Left lung (tissue), 14 donors: ENCODE measurements at places on chromosomes 16 and 17. TPM values are rescaled to one million over a fixed set of nuclear protein-coding genes. Genes with fewer than 3 reads are reported as not detected.

- DNase-seq, result no peak
Observed at GRCh38 chr17:47888293-47888692, 7.7 kb upstream of the SP2 start.

- no peak for DNase-seq
Observed at GRCh38 chr16:55577887-55578286, 11.4 kb downstream of the CAPNS2 start.

GRCh38 chr16:10356870-10357842, 28.7 kb upstream of the ATF7IP2 start:
- no peak for DNase-seq

- DNase-seq, result no peak
Observed at GRCh38 chr17:13862346-13862745, 207.0 kb upstream of the COX10 start.

DNA sequence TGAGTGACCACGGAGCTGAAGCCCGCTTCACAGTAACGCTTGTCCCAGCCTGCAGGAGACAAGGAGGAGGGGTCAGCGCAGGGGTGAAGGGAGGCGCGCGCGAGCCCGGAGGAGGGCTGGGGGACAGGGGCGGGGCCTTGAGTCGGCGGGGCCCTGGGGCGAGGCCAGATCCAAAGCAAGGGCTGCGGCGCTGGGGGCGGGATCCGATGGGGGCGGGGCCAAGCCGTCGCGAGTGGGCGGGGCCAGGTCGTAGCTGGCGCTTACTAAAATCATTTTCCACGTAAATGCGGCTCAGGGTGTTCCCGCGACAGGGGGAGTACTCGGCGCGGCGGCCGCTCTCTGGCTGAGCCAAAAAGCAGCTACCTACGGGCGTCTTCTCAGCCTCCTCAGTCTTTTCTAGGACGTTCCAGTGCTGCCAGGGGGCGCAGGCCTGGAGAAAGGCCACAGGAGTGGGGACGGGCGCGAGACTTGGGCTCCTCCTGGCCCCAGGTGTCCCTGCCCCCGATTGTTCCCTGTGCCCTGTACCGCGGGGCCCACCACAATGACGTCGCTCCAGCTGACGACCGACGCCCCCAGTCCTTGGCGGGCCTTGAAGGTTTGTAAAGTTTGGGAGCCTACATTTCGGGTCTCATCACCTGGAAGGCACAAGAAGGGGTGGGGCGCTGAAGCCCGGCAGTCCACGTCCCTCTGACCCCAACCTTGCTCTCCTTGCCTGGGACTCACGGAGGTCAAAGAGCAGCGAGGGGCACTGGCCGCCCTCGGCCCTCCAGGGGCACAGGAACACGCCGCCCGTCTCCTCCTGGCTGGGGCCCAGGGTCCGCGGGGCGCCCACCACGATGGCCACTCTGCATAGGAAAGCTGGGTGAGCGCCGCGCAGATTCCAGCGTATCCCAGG, 3.9 kb downstream of the ITGA2B start:
- peak; percentile 72 for DNase-seq

DNA sequence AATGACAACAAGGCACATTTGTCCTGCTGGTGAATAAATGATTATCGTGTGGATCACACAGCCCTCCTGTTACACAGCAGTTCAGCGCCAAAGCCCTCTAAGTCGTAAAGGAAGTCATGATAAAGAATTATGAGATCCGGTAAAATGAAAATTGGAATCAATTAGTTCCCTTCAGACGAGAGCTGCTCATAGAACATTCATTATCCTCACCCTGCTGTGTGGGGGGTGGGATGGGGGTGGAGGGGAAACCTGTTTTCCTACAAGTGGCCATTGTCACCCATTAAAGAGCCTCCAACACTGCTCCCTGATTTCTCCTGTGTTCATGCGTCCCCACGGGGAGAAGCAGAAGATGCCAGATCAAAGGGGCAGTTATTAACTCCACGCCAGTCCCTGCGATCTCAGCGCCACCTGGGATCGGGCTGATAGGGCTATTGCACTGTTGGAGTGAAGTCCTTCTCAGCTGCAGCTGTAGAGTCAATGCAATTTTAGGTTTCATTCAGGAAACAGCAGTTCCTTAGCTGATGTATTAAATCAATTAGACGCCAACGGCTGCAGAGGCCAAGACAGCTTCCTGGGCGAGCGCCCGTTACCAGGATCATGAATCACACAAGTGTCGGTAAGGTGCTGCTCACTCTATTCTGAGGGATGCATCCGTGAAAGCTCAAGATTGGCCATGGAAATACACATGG, 19.2 kb upstream of the CACNG4 start:
- peak; percentile 3 for DNase-seq

- DNase-seq, result no peak
Observed at GRCh38 chr17:40922239-40922638, 15.2 kb downstream of the KRT23 start.

DNA sequence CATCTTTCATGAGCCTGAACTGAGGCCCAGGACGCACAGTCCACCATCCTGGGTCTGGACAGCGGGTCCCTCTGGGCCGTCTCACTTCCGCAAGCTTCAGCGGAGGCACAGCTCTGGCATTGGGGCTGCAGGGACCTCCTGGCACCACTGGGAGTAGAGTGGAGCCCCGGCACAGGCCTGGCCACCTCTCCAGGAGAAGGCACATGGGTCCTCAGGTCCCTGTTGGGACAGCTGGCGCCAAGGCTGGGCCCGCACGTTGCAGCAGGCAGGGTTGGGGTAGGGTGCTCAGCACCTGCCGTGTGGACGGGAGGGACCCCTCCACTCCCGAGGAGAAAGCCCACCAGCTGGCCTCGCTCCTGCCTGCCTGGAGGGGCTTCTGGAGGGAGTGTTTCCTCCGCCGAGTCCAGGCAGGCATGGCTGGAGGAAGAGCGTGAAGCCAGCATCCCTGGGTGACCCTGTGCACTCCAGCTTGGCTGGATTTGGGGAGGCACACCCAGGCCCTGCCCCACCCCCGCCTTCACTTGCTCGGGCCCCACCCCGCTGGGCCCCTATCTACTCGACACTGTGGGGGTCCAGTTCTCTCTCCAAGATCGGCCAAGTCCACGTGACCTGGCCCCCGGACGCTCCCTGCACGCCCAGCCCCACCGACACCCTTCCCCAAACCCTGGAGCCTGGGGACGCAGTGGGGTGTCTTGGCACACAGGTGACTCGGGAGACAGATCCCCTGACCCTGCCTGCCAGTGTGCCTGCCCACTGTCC, 6.6 kb upstream of the METRNL start:
- DNase-seq, result no peak

DNA sequence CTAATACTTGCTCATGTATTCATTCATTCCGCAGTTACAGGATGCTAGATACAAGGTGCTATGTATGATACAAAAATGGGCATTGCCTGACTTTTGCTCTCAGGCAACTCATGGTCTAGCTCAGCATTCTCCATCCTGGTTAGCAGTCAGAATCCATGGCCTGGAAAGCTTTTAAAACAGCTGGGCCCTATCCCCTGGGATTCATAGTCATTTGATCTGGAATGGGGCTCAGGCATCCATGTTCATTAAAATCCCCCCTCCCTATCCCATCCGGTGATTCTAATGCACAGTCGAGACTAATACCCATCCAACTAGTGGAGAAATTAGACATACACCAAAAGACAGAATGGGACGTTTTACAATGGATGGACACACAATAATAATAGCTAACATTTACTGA, 104.1 kb upstream of the TMEM132E start:
- no peak for DNase-seq

DNA sequence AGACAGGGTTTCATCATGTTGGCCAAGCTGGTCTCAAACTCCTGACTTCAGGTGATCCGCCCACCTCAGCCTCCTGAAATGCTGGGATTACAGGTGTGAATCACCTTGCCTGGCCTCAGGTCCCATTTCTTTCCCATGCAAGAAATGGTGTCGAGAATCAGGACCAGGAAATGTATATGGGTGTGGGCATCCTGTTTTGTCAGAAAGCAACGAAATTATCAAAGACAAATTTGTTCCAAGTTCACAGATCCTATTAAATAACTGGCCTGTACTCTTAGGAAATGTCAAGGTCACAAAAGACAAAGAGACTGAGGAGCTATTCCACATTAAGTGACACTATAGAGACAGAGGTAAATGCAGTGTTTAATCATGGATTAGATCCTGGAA, 17.1 kb upstream of the ST6GALNAC1 start:
- no peak for DNase-seq

GRCh38 chr16:24382762-24383407, 126.8 kb downstream of the CACNG3 start:
- DNase-seq, result no peak

DNA sequence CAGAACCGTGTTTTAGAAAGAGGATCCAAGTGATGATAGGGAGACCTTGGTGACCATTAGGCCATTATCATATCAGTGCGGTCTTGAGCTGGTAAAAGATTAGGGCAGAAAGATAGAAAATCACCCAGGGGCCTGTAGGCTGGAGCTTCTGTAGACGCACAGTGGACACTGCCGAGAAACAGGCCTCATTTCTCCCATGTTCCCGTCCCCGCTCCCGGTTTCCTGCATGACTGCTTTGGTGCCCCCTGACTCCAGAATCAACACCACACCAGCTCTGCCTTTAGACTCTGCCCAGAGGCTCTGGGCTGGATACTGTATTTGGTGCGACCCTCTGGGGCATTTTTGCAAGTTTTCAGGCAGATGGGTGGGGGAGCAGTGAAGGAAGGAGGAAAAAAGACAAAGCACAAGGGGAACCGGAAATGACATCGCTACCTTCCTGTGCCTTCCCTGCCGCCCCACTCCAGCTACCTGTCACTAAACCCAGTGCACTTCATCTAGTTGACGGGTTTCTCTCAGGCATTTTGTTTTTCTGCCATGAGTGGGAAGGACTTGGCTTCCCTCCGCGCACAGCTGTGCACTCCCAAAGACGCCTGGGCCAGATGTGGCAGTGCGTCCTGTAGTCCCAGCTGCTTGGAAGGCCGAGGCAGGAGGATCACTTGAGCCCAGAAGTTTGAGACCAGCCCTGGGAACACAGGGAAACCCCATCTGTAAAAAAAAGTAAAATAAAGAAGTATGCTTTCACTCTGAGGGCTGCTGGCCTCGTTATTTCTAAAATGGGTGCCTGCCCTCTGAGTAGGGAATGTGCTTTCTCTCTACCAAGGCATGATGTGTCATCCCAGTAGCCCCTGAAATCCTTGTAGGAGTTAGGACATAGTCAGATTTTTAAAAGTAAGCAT, 214.1 kb downstream of the RPTOR start:
- DNase-seq, result no peak

TP53TG3F gene
- polyA plus RNA-seq, result not detected

BEAN1 gene
- 12.4 TPM for polyA plus RNA-seq

CIITA gene
- polyA plus RNA-seq, result 2.6 TPM

KRT9 gene
- polyA plus RNA-seq, result not detected

NTN3 gene
- polyA plus RNA-seq, result 3.6 TPM

CEP295NL gene
- polyA plus RNA-seq, result 1.6 TPM

PIRT gene
- 0.04 TPM for polyA plus RNA-seq

GRIN2A gene
- polyA plus RNA-seq, result 0.96 TPM
